NCI-H2029 treated with DMSO at 0.1 percent for 48 hours (cell line): ENCODE measurements at places on chromosomes 11 and 22.

GRCh38 chr22:20017622-20017958 is 967 bp upstream of the ARVCF start:
- DNase-seq, result no peak

DNA sequence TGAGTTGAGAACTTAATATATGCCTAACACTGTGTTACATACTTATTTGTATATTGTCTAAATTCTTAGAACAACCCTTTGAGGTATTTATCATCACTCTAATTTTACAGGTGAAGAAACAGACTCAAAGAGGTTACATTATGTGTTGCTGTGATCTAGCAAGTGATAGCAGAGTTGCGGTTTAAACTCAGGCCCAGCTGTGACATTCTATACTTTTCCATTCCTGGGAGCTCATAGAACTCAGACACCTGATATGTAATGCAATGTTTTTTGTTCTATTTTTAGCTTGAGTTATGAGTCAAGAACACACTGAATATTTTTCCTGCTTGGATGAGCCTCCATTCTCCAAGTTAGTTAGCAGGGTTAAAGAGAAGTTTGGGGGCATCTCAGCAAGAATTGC is 449.7 kb upstream of the DDI1 start:
- DNase-seq, result no peak

GRCh38 chr11:119315131-119316015 is 1.6 kb downstream of the MCAM start:
- DNase-seq, result peak; percentile 55

DNA sequence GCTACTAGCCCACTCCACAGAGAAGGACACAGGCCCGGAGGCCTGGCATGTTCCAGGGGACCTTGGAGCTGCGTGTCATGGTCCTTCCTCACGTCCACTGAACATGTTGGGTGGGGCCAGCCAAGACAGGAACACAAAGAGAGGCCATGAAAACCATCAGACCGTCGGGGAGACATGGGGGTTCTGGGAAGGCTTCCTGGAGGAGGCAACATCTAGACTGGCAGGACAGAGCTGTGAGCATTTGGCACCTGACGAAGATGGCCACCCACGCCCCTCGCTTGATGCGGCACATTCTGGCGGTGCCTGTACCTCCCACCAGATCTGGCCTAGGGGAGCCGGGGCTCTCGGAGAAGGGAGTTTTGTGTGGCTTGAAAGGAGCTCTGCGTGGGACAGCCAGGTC is 24.7 kb upstream of the ARHGAP8 start:
- DNase-seq, result no peak

GRCh38 chr11:119673052-119673758 is 55.8 kb downstream of the NECTIN1 start:
- no peak for DNase-seq

DNA sequence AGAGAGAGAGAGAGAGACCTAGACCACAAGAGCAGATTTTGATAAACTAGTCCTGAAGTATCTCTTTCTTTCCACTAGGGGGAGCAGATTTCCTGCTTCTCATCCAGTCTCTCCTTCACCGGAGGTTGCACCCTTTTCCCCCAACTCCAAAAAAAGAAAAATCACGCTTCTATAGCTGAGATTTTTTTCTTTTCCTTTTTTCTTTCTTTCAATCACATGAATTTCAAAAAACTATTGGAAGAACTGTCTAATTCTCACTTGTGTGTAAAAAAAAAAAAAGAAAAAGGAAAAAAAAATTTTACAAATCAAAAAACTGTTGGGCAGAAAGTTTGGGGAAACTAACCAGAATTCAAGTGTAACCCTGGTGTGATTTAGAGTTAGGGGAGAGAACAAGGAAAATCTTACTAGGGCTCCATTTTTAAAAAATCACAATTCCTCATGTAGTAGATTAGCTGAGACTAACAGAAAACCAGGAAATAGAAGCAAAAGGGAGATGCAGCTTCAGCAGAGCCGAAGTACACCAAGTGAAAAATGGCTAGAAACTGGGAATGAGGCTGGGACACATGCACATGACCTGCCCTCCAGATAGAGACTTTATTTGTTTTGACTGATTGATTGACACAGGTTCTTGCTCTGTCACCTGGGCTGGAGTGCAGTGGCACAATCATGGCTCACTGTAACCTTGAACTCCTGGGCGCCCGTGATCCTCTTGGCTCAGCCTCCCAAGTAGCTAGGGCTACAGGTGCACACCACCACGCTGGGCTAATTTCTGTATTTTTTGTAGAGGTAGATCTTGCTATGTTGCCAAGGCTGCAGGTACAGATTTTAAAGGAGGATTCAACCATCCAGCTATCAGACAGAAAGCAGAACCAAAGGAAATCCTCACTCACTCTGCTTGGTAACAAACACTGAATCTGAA is 27.1 kb downstream of the SDHD start:
- peak; percentile 86 for DNase-seq

- DNase-seq, result no peak
These were observed 34.3 kb downstream of the GRIK4 start for GRCh38 chr11:120545813-120546212.

GRCh38 chr11:112211536-112211935 is 14.7 kb upstream of the PTS start:
- no peak for DNase-seq

DNA sequence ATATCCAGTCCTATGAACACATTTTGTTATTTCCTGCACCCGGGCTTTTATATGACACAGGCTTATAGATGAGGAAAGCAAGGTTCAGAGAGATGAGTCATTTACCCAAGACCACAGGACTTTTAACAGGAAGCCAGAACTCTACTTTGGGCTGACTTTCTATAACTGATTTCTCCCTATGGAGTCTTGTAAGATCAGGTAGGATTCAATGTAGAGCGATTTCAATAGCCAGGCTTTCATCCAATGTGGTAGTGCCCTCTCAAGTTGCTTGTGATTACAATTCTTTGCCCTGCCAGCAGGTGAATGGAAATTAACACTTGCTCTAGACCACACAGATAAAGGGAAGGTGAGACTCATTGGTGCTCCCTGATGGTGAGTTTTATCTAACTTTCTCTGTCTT is 378.3 kb downstream of the INSC start:
- no peak for DNase-seq

GRCh38 chr11:70771099-70771885 is 373.0 kb downstream of the CTTN start:
- DNase-seq, result no peak

- DNase-seq, result no peak
These were observed 2.1 kb upstream of the MTFP1 start for GRCh38 chr22:30423301-30423958.

DNA sequence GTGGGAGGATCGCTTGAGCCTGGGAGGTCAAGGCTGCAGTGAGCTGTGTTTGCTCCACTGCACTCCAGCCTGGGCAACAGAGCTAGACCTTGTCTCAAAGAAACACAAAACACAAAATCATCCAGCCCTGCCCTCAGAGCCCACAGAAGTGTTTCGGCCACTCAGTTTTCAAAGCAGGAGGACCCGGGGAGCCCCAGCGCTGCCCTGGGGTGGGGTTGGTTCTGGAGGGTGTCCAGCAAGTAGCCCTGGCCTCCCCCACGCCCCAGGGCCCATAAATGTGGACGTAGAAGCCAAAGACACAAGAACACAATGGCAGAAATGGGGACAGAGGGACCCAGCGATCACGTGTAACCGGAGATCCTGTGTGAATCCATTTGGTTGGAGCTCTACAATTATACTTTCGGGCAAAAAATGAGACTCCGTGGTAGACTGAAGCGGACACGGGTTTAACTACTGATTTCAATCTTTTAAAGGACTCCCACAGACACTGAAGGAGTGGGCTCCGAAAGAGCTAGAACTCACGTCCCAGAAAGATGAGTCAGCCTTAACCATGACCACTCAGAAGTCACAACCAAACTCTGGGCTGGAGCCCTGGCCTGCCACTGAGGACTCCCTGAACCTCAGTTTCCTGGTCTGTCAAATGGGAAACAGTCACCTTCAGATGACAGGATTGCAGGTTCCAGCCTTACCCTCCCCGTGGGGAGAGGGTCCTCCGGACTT is 9.0 kb upstream of the CYTH4 start:
- no peak for DNase-seq

- no peak for DNase-seq
These were observed 15.5 kb downstream of the RELT start for GRCh38 chr11:73391665-73392064.

DNA sequence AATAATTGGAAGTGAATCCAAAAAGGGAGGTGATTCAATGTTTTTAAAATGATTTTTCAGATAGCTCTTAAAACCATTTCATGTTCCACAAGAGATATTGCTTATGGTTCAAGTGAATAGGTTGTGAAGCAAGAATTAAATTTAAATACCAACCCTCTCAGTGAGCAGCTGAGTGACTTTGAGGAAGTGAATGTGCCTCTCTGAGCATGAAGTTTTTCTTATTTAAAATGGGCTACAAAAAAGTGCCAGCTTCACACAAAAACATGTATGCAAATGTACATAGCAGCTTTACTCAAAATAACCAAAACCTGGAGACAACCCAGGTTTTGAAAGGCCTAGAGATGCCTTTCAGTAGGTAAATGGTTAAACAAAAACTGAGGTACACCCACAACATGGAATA is 35.5 kb upstream of the GAB4 start:
- DNase-seq, result no peak

GRCh38 chr11:40514124-40514523 is 945.3 kb downstream of the LRRC4C start:
- no peak for DNase-seq

- DNase-seq, result no peak
These were observed 60.0 kb downstream of the DKK3 start for GRCh38 chr11:11948242-11948947.

DNA sequence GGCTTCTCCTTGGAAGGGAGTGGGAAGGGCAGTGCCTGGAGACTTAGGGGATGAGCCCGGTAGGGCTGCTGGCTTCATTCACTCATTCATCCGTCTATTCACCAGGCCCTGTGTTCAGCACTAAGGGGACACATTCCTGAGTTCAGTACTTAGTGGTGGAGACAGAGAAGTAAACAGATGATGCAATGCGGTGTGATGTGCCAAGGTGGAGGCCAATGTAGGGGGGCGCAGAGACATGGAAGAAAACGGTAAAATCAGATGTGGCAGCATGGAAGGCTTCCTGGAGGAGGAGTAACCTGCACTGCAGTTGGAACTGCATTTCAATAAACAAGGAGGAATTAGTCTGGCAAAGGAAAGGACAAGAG is 21.3 kb downstream of the GRIK4 start:
- no peak for DNase-seq

DNA sequence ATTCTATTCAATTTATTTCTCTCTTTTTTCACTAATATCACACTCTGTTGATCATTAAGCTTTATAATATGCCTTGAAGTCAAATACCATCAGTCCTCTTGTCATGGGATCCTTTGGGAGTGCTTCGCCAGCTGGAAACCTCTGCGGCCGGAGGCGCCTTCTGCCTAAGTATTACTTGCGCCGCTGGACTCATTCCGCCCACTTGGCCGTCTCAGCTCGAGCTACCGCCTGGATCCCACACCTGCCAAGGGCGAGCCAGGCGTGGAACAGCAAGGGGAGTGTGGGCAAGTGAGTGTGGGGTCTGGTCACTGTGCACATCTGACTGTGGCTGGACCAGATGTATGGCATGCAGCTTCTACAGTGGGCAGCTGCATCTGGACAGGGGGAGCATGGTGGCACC is 9.1 kb upstream of the MAP6 start:
- DNase-seq, result no peak

- DNase-seq, result no peak
These were observed 65.1 kb downstream of the CLMP start for GRCh38 chr11:123129920-123130319.

- DNase-seq, result no peak
These were observed 15.0 kb downstream of the SMIM38 start for GRCh38 chr11:69170704-69171103.

- DNase-seq, result no peak
These were observed 12.0 kb downstream of the GUCY1A2 start for GRCh38 chr11:107006076-107006833.

- DNase-seq, result peak; percentile 86
These were observed 11.0 kb upstream of the PLAAT2 start for GRCh38 chr11:63573881-63574855.

DNA sequence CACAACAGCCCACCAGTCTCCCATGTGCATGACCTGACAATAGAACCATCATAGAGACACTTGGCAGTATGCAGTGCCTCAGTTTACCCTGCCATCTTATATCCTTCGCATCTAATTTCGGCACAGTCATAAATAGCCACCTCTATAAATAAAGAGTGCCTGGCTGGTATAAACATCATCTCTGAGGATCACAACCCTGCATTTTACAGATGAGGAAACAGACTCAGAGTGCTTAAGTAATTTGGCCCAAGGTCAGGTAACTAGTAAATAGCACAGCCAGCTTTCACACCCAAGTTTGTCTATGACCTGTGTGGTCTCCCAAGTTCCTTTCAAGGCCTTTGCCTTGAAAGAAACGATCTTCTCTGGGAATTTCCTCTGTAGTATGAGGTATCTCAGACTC is 44.6 kb downstream of the CYB5R2 start:
- DNase-seq, result no peak

GRCh38 chr11:120108154-120108784 is 29.6 kb downstream of the TRIM29 start:
- DNase-seq, result peak; percentile 17

DNA sequence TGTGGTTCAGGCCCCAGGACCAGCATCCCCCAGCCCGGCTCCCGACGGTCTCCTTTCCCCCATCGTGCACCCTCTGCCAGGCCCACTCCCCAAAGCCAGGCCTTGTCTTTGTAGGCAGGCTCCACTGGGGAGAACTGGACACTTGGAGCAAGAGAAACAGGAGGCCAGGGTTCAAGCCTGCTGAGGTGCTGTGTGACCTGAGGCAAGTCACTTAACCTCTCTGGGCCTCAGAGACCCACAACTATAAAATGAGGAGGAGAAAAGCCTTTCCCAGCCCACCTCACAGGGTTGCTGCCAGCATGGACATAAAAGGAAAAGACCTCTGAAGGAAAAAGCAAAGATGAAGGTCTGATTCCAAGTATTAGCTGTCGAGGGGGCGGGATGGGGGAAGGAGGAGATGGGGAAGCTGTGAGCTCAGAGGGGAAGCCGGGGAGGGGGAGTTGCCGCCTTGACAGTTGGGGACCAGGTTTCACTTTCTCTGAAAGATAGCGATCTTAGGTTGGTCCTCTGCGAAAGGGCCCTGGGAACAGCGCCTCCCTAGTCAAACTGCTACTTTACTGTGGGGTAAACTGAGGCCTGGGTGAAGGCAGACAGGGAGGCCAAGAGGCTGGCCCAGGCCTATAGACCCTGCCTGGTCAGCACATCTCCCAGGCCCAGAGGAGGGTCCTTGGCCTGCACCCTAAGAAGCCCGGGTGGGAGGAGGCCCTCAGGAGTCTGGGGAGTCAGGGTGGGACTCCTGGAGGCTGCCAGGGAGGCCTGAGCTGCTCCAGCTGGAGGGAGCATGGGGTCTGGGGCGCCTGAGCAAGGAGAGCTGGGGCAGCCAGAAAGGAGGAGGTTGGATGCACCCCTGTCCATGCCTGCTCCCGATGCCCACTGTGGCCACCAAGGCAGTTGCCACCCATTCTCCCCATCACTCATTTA is 991 bp upstream of the OSM start:
- no peak for DNase-seq

DNA sequence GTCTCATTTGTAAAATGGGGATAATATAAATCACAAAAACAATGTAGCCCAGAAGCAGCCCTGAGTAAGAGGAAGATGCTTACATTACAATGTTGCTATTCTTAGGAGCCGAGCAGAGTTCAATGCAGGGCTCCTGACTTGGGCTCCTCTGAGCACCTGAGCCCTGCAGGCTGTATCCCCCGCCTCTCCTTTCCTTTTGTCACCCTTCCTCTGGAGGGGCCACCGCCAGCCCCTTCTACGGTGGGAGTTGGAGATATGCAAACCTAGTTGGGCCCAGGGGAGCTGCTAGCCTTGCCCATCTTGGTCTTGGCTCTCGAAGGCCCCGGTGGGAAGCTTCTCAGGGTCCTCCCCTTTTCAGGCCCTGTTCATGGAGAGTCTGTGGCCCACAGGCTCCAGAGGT is 8.4 kb upstream of the CSNK1E start:
- DNase-seq, result no peak

GRCh38 chr11:121059605-121060004 is 35.7 kb downstream of the TBCEL start:
- no peak for DNase-seq
